ACHN (cell line): ENCODE measurements at places on chromosomes 1 and 21.

DNA sequence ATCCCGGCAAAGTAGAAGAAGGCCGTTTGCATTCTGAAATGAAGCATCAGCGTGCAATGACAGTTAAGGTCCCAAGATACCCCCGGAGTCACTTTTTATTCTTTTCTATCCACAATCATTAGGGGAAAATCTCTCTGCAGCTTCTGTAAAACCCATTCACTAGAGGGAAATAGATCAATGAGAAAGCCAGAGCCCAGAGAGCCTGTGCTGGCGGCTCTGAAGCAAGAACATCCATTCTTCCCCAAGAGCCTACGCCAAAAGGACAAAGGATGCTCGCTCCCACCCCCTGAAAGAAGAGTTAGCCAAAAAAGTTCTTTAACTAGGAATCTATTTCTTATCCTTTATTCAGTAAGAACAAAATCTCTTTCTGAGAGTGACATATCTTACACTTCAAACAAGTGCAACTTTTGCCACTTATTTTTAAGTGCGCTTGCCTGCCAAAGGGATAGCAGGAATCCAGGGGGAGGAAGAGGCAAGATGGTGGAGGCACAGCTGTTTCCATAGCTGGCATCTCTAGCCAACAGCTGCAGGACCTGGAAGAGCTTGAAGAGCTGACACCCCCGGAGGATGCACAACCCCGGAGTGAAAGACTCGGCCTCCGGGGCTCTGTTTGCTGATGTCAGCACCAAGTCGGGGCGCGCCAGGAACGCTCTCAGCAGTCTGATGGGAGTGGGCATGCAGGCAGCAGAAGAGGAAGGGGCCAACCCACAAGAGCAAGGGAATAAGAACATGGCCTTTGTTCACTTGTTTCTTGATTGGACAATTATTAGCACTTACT is 68.7 kb downstream of the KCNN3 start:
- no peak for DNase-seq

- DNase-seq: no peak
Measured at GRCh38 chr1:171807556-171807955, 26.1 kb downstream of the METTL13 start.

DNA sequence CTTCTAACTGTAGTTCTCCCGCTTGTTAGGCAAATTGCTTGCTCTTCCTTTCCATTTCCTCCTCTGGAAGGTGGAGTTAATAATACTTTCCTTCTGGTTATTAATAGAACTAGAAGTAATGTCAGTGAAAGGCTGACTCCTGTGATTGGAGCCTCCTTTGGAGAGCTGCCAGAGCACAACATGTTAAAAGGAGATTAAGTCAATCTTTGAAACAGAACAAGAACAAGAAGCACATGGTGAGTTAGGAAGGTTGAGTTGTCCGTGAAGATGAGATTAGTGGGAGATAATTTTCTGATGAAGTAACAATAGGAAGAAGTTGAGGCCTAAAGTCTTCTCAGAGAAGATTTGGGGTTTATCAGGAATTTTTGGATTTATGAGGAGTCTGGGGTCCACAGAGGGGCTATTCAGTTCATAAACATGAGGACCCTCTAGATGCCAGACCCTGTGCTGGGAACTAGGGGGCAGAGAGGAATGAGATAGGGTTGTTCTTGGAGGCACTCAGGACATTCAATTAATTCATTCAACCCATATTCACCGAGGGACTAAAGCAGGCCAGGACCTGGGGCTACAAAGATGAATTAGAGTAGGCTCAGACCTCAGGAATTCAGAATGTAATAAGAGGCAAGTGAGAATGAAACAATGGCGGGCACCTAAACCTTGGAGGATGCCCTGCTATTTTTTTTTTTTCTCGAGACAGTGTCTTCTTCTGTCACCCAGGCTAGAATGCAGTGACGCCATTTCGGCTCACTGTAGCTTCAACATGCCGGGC is 40.7 kb upstream of the DHCR24 start:
- no peak for DNase-seq

DNA sequence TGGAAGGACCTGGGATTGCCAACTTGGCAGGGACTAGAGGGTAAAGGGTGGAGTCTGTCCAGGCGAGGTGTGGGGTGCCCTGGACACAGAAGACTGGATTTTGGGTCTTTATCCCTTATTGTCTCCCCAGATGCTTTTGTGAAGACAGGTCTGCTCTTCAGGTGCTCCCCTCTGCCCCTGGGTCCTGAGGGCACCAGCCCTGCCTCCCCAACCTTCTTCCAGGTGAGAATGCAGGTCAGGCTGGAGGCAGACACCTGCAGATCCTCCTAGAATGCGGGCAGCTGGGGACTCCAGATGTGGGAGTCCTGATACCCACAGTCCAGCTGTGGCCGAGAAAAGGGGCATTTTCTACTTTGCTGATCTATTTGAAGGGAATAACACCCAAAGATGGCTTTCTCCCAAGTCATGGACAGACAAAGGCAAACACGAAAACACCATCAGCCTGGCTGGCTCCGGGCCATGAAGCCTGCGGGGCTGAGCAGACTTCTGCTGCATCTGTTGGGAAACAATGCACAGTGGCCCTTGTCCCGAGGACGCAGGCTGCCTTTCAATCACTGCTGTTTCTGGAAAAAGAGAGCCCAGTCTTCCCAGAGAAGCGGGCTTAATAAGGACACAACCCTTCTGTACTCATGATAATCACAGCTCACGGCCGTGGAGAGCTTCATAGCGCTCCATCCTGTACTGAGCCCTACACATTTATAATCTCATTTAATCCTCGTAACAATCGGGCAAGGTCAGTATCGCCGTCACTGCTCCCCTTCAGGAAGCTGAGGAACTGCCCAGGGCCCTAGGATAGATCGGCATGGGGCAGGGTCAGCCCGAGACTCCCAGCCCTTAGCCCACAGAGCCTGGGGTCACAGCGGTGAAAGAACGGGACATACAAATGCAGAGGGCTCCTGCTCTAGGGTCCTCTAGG is 62.0 kb upstream of the ABCG1 start:
- DNase-seq: no peak

GRCh38 chr1:236725668-236726067 is 39.4 kb downstream of the ACTN2 start:
- no peak for DNase-seq
